GM12878 (cell line): ENCODE measurements at places on chromosomes 13 and 19.

- peak; percentile 15 for DNase-seq
These were observed 11.8 kb downstream of the LRRC4B start for GRCh38 chr19:50556282-50557008.

GRCh38 chr19:32201636-32202051 is 143.8 kb upstream of the ZNF507 start:
- no peak for DNase-seq

DNA sequence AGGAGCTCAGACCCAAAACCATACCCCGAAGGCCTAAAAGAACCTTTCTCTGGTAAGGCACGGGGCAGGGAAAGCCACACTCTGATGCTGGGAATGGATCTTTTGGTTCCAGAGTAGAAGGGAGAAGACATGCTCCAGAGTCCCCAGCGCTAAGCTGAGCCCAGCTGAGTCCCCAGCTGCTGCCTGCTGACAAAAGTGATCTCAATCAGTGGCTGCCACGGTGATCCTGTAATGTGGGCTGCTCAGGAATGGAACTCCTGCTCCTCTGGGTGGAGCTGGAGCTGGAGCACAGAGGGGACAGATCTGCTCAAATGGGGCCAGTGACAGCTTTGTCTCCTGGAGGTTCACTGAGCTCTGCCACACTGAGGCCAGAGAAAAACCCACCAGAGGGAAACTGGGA is 70.5 kb downstream of the MLLT1 start:
- DNase-seq: no peak

DNA sequence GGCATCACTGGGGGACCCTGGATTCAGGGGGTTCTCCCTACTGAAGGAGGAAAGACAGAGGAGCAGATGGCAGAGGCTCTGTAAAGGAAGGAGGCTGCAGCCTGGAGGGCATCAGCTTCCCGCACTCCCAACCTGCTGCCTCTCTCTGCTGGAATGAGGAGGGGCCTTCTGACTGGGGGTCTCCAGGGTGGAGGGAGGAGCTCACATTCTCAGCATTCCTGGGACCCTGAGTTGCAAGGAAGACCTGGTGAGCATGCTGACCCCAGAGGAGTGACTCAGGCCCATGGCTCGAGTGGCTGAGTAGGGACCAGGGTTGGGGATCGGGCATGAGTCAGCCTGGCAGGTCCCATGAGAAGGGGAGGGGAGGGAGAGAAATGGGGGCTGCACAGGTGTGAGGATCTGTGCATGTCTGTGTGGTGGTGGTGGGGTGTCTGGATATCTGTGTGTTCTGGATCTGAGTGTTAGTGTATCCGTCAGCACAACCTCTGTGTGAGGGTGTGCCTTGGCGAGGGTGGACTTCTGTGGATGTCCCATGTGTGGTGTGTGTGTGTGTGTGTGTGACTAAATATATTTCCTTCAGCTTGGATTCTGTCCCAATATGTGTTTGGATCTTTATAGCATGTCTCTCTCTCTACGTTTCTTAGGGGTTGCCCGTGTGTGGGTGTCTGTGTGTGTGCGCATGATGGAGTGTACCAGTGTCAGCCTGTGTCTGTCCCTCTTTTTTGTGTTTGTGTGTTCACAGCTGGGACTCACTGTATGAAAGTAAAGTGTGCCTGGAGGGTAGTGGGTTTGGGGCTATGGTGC is 4.6 kb downstream of the AXL start:
- DNase-seq: no peak

GRCh38 chr13:76175961-76176725 is 540.0 kb downstream of the LMO7 start:
- DNase-seq: no peak

DNA sequence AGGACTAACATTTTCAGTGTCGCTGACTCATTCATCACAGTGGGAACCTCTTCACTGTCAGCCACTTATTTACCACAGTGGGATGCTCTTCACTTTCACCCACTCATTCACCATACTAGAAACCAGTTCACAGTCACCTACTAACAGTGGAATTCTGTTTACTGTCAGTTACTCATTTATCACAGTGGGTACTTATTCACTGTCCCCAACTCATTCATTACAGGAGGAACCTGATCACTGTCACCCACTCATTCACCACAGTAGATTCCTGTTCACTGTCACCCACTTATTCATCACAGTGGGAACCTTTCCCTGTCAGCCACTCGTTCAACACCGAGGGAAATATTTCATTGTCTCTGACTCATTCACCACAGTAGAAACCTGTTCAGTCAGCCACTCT is 10.1 kb upstream of the ZNF85 start:
- no peak for DNase-seq

- DNase-seq: no peak
These were observed 105.5 kb downstream of the SHISA2 start for GRCh38 chr13:25946321-25946720.

GRCh38 chr13:113860665-113861432 is 3.0 kb downstream of the GAS6 start:
- no peak for DNase-seq

DNA sequence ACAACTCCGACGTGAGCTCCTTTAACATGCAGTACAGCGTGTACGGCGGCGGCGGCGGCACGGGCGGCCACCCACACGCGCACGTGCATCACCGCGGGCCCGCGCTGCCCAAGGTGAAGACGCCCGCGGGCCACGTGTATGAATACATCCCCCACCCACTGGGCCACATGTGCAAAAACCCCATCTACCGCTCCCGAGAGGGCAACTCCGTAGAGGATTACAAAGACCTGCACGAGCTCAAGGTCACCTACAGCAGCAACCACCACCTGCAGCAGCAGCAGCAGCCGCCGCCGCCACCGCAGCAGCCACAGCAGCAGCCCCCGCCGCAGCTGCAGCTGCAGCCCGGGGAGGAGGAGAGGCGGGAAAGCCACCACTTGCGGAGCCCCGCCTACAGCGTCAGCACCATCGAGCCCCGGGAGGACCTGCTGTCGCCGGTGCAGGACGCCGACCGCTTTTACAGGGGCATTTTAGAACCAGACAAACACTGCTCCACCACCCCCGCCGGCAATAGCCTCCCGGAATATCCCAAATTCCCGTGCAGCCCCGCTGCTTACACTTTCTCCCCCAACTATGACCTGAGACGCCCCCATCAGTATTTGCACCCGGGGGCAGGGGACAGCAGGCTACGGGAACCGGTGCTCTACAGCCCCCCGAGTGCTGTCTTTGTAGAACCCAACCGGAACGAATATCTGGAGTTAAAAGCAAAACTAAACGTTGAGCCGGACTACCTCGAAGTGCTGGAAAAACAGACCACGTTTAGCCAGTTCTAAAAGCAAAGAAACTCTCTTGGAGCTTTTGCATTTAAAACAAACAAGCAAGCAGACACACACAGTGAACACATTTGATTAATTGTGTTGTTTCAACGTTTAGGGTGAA is 6.6 kb downstream of the SLITRK5 start:
- DNase-seq: no peak

DNA sequence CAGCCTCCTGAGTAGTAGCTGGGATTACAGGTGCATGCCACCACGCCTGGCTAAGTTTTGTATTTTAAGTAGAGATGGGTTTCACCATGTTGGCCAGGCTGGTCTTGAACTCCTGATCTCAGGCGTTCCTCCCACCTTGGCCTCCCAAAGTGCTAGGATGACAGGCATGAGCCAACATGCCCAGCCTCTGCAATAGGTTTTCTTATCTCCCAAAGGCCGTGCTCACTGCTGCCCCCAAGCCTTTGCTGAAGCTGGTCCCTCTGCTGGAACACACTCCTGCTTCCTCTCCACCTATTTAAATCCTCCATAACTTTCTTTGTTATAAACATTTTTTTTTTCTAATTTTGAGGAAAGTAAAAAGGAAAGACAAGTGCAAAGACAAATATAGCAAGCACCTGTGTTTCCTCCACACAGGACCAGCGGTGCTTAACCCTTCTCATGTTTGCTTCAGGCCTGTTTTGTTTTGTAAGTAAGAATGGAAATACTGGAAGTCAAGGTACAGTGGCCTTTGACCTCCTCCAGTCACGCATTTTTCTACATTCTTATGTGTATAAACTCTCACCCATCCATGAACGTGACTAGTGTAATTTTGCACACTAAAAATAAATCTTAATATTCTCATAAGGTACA is 14.5 kb upstream of the TNFAIP8L1 start:
- DNase-seq: no peak

DNA sequence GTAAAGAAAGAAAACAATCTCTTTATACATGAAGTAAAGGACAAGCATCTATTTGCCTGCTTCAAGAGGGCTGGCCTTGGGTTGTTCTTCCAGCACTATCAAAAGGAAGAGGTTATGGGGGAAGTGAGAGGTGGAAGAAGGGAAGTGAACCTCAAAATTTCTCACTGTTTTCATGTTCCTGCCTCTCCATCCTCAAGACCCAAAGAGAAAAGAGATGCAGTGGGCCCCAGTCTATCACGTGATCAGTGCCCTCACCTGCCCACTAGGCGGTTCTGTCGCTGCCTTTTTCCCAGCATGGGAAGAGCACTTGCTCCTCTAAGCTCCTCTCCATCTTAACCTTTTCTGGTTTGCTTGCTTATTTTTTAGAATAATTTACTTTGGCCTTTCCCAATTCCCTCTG is 6.2 kb upstream of the USP12 start:
- DNase-seq: no peak

DNA sequence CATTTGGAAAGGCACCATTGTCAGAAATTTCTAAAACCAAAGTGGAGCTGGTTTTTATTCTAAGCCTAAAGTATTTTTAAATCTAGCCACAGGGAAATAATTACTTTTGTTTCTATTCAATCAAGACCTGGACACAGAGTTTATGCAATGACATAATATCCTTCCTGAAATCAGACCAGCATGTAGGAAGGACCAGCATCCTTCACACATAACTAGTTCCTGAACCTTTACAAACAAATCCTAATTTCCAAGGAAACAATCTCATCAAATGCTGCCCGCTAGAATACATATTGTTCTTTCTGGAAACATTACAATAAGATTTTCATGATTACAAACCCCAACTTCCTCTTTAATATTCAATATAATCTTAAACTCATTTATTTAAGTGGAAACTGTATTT is 1.5 kb downstream of the STARD13 start:
- no peak for DNase-seq
